Left ventricle myocardium inferior (tissue), 1 donor: ENCODE measurements at places on chromosomes 2 and 18. TPM values are rescaled to one million over a fixed set of nuclear protein-coding genes. Genes with fewer than 3 reads are reported as not detected.

The CLK1 gene
- 42.8 TPM for total RNA-seq

The NDUFV2 gene
- 455 TPM for total RNA-seq

The RUFY4 gene
- not detected for total RNA-seq

The CD226 gene
- 0.91 TPM for total RNA-seq

The ANKRD30B gene
- not detected for total RNA-seq

The DTYMK gene
- 10.6 TPM for total RNA-seq

The SPOPL gene
- total RNA-seq, result 13.5 TPM

The ANKRD62 gene
- total RNA-seq, result not detected

The CPS1 gene
- total RNA-seq, result 4.9 TPM

The ACMSD gene
- total RNA-seq, result not detected
